ENCODE measurements at places on chromosomes 6 and 20. TPM values are rescaled to one million over a fixed set of nuclear protein-coding genes. Genes with fewer than 3 reads are reported as not detected.

DNA sequence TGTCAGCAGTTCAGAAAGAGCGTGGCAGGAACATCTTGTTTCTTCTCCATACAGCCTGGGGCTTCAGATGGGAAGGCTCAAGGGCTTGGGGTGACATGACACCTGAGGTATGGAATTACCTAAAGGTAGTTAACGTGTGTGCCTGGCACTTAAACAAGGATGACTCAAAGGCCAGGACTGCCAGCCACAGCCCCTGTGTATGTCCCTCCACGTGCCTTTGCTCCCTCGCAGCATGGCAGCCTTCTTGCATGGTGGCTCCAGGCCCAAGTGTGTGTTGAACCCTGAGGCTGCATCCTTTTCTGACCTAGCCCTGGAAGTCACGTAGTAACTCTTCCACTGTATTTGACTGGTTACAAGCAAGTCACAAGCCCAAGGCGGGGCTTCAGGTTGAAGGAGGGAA lies 33.6 kb upstream of the MYL9 start:
- no peak for DNase-seq

DNA sequence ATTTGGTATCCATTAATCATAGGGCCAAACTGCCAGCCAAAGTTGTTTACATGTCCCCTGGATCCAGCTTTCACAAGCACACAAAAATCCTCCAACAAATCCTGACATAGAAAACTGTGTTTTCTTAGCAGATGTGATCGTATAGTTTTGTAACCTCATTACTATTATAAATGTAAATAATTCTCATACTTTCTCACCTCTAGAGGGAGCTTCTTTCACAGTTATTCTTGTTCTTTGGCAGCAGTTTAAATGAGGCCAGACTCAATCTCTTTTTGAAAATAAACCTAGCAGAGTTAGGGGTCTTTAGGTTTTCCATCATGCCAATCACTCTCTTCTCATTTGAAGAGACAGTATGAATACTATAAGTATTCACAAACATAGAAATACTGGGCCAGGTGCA lies 17.0 kb upstream of the ZNF318 start:
- no peak for DNase-seq

GRCh38 chr6:25968769-25969168 lies 6.2 kb downstream of the TRIM38 start:
- no peak for DNase-seq

- no peak for DNase-seq
Measured at GRCh38 chr6:166473886-166474571, 91.3 kb upstream of the MPC1 start.

GRCh38 chr20:1308067-1308701 lies 20.8 kb downstream of the SDCBP2 start:
- no peak for DNase-seq

DNA sequence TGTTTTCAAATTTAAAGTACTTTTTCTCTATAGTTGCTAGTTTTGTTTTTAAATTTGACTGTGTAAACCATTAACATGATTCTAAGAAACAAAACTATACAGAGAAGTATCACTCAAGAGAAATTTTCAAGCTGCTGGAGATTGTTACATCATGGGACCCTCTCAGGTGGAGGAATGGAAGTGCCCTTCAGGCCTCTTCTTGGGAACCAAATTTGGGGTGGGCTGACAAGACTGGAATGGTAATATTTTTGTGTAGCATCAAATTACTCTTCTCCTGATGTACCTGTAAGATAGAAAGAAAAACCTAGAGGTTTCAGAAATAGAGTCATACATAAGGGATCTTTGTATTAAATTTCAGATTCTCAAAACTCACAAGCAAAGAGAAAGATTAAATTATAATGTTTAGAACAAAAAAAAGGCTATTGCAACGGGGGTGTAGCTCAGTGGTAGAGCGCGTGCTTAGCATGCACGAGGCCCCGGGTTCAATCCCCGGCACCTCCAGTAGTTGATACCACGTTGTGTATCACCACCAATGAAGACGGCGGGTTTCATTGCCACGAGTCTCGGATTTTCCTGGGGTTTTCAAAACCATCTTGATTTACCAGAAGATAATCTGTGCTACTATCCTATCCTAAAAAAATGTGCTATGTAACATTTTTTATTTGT lies 193.7 kb downstream of the GPX5 start:
- DNase-seq: no peak

DNA sequence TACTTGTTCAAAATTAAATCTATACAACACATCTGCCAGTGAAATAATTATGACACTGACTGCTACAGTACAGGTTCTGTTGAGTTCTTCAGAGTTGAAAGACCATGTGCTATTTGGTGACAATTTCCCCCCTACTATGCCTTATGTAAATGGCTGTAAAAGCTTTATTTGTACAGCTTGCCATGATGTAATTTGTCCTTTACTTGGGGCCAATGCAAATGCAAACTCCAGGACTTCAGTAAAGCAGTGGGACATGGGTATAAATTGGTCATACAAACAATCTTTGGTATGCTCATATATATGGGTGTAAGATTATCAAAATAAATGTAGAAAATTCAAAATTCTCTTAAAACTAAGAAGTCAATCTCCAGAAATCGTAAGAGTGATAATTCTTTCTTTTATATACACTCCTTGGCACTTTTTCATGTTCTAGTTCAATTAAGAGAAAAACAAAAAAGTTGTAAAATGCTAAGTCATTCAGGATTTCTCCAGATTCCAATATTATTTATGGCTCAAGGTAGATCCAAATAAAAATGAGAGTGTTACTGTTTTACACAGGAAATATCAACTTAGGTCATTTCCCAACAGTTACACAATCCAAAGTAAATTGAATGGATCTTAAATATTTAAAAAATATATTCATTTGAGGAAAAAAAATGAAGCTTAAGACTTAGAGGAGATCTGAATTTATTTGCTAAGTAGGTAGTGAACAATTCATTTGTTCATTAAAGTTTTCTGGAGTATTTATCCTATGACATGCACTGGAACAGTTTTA lies 1310.5 kb upstream of the CITED2 start:
- no peak for DNase-seq

Gene ANGPT4
- total RNA-seq: 0.09 TPM
